ENCODE measurements at places on chromosomes 11 and 22.

- DNase-seq, result peak; percentile 8
Observed at GRCh38 chr22:27930331-27931060, 11.4 kb upstream of the PITPNB start.

GRCh38 chr11:36022882-36023281 is 79.0 kb downstream of the LDLRAD3 start:
- no peak for DNase-seq

DNA sequence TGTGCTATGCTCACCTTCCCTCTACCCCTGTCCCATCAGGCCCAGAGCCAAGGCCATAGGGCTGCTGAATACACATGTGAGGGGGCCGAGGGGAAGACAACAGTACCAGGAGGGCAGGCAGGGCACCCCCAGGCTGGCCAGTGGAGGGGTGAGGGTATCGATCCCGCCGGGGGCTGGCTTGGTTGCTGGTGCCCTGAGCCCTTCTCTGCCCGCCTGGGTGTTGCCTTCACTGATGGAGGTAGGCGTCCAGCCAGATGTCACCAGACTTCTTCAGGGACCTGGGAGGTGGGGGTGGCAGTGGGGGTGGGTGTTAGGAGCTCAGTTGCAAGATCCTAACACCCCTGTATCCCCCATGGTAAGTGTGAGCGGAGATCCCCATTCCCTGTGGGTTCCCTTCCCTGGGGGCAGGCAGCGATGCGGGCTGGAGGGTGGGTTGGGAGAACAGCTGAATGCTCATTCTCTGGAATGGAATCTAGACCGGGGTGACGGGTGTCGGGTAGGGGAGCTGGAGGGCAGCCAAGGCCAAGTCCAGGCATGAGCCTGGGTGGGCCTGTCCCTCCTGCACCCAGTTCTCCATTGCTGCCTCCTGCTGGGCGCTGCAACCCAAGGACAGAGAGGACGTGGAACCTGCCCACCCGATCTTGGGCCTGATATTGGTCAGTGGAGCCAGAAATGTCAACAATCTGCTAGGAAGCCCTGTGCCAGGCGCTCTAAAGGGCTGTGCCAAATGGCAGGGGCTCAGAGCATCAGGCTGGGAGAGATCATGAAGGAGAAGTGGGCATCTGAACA is 17.6 kb downstream of the FADS3 start:
- no peak for DNase-seq

DNA sequence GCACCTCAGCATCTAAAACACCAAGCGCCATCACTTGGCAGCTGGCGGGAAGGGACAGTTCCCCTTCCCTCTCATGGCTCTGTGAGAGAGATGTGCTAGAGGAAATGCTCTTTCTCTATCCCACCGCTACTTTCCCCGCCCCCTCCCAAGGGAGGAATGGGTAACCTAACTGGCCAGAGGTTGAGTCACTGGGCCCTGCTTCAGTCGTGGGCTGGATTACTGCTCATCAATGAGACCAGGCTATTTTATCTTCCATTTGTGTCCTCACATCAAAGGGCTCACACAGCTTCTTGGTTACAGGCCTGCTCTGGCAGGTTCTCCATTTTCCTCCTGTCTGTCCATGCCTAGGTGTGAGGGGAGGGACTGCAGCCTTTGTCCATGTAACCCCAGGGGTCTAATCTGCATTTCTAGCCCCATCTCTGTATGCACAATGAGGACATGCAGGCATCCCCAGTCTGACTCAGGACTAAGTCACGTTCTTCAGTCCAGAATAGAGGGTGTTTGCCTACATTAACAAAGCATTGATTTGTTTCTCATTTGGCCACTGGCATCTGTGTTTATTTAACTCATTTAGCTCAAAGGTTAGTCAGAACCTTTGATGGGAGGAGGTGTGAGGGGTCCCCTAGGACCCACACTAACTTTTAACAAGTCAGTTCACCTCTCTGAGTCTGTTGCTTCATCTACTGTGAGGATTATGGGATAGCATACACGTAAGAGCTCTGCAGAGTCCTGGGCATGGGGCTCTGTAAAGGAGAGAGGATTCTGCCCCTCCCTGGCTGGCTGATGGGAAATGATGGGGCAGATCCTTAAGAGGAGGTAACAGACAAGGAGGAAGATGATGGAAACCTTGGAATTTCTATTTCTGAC is 99.1 kb downstream of the XRRA1 start:
- peak; percentile 71 for DNase-seq

GRCh38 chr11:93166862-93167261 is 30.9 kb downstream of the SLC36A4 start:
- no peak for DNase-seq

- no peak for DNase-seq
Observed at GRCh38 chr11:83659466-83659865, 373.3 kb upstream of the CCDC90B start.

DNA sequence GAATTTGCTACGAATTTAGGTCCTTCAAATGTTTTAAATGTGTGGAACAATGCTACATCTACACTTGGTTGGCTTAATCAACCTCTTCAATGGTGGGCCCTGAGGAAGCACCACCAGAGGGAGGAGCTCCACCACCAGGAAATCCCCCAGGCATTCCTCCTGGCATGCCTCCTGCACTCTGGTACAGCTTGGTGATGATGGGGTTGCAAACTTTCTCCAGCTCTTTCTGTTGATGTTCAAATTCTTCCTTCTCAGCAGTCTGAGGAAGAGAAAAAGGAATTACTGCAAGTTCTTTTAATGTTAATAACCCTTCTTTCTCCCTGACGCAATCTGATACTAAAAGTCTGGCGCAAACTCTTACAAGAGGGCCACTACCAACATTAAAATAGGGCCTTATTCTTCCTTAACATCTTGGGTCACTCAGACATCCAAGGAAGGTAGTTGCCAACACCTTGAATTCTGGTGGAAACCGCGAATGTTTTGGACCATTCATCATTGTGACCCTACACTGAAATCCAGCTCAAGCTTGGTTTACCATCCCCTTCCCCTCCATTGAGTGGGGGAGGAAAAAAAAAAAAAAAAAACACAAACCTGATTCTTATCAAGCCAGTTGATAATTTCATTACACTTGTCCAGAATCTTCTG is 4.2 kb downstream of the HSPA8 start:
- no peak for DNase-seq

DNA sequence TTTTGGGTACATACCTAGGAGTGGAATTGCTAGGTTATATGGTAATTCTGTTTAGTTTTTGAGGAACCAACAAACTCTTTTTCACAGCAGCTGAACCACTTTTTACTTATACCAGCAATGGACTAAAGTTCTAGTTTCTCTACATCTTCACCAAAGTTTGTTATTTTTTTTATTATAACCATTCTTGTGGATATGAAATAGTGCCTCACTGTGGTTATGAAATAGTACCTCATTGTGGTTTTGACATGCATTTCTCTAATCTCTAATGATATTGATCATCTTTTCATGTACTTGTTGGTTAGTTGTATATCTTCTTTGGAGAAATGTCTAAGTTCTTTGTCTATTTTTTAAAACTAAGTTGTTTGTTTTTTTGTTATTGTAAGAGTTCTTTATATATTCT is 27.2 kb downstream of the STIM1 start:
- no peak for DNase-seq

GRCh38 chr11:24145411-24145810 is 351.4 kb upstream of the LUZP2 start:
- DNase-seq, result no peak

GRCh38 chr11:102267609-102268008 is 49.7 kb upstream of the BIRC3 start:
- no peak for DNase-seq

GRCh38 chr11:64752175-64752970 is 7.4 kb downstream of the PYGM start:
- no peak for DNase-seq

DNA sequence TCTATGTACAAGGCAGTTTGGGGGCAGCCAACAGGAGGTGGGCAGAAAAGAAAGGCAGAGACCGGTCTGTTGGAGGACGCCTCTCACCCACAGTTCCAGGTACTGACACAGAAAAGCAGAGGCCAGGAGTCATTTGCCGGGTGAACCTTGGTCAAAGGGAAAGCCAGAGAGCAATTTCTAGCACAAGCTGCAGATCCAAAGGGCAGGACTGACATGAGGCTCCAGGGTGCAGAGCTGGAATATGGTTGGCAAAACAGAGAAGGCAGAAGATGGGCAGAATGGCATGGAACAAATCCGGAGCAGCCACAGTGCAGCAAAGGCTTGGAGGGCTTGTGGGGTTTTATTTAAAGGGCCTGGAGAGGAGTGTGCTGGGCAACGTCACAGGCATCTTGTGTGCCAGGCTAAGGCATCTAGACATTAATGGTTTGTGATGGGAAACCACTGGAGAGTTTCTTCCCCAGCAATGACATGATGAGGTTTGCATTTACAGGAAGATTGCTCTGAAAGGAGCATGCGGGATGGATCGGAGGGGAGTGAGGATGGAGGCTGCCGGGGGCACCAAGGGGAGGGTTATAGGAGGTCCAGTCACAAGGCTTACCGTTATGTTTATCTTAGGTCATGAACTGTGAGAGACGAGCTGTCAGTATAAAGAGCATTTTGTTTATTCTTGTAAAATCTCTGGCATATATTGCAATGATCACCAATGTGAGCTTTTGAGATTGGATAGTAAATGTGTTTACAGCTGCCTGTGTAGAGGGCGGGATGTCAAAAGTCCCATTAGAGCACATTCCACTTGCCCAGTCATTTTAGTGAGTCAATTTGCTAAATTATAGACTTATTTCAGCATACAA is 5.7 kb upstream of the MMP20 start:
- no peak for DNase-seq

DNA sequence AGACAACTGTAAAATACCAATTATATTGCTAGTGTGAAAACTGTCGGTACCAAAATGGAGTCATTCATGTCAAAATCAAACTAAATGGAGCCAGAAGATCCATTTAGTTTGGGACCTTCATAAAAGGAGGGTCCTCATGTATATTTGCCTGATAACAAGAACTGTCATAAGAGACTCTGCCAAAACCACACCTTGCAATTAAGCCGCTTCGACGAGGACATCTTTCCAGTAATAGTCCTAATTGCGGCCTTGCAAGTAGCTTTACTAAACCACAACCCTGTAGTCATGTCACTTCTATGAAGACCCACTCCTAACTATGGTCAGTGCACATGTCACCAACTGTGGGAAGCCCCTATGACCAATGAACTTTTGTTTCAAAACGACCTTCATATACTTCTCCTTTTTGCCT is 9.4 kb downstream of the UBQLN3 start:
- no peak for DNase-seq

GRCh38 chr11:106728379-106728778 is 289.9 kb downstream of the GUCY1A2 start:
- no peak for DNase-seq

- no peak for DNase-seq
Observed at GRCh38 chr11:112828421-112828820, 132.8 kb upstream of the NCAM1 start.

DNA sequence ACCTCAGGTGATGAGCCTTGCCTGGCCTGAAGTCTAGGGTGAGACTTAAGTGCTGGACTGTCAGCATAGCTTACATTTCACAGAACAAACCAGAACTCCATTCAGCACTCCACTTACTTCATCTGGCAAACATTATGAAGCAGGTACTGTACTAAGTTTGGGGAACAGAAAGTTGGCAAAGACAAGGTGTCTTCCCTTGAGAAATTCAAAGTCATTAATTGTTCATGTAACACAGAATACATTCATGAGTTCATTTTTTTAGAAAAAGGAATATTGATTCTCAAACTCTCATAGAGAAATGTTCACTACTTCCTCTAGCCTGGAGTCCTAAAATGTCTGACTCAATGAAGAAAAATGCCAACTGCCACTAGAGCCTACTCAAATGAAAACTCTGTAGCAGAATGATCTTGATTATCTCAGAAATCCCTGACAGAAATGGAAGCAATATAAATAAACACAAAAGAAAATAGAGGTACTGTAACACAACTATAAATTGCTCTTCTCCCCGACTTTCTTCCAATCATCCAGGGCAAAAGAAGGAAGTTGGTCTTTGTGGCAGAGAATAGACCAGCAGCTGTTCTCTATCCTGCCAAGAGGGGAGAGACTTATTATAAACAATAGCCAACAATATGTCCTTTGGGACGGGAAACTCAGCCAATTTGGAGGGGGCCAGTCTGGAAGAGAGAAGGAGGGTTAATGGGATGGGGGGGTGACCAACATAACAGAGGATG is 129.2 kb upstream of the MTMR2 start:
- no peak for DNase-seq

GRCh38 chr11:70483077-70483861 is 84.9 kb downstream of the CTTN start:
- peak; percentile 43 for DNase-seq

DNA sequence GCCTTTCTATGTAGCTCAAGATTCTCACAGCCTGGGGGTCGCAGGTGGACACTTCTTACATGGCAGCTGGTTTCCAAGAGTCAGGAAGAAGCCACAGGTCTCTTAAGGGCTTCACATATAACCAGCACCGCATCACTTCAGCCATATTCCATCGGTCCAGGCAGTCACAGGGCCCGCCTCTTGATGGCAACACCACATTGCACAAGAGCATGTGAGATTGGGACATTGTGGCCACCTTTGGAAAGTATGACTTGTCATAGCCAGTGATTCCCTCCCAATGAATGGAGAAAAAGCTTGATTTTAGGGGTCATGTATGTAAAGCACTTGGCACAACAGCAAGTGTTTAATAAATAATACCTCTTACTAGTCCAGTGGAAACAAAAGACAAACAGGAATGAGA is 98.3 kb downstream of the NCAM1 start:
- DNase-seq, result no peak

GRCh38 chr11:28169816-28170215 is 61.6 kb downstream of the METTL15 start:
- no peak for DNase-seq

GRCh38 chr11:45751430-45751829 is 53.5 kb upstream of the SLC35C1 start:
- DNase-seq, result peak; percentile 88

DNA sequence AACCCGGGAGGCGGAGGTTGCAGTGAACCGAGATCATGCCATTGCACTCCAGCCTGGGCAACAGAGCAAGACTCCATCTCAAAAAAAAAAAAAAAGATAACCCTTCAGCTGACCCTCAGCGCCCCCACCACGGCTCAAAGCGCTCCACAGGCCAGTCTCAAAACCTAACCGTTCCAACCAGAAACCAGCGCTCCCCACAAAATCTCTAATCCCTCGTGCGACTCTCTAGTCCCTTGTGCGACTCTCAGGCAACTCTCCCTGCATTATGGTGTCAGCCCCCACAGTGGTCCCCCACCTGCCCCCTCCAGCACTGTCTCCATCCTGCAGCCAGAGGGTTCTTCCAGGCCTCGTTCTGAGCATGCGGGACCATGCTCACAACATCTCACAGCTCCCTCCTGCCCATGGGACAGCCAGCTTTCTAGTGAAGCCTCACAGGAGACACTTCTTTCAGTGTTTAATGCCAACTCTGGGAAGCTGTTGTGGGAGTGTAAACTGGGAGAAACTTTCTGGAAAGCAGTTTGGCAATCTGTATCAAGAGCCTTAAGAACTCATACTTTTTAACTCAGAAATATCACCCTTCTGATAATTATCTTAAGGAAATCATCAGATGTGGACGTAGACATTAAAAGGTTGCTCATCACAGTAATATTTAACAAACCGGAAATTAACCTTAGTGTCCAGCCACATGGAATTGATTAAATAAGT is 4.2 kb upstream of the RASGRP2 start:
- no peak for DNase-seq

Data from GM23338 (cell line).